T47D (cell line): ENCODE measurements at places on chromosomes 6 and 20.

- no peak for DNase-seq
Observed at GRCh38 chr6:49548613-49549304, 1.7 kb upstream of the C6orf141 start.

DNA sequence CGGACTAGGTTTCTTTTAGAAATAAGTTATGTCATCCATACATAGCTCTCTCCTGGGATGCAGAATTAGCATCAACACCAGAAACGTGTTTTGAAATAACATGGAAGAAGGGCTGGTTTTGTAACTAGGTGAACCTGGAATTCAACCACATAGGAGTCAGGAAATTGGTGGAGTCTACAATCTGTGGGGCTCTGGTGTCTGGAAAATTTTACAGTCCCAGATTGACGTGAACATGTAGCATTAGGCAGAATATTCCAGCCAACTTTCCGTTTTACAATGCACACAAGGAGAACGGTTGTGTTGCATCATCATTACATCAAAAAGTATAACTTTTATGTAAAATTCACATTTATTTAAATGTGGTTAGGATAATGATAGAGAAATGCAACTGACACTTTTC, 1.9 kb downstream of the KCNQ5 start:
- DNase-seq, result no peak

- peak; percentile 50 for DNase-seq
Observed at GRCh38 chr6:135438907-135439535, 58.5 kb downstream of the AHI1 start.

GRCh38 chr6:7048894-7049293, 58.9 kb upstream of the RREB1 start:
- DNase-seq, result no peak

GRCh38 chr6:113854531-113855499, 2.3 kb upstream of the MARCKS start:
- no peak for DNase-seq

DNA sequence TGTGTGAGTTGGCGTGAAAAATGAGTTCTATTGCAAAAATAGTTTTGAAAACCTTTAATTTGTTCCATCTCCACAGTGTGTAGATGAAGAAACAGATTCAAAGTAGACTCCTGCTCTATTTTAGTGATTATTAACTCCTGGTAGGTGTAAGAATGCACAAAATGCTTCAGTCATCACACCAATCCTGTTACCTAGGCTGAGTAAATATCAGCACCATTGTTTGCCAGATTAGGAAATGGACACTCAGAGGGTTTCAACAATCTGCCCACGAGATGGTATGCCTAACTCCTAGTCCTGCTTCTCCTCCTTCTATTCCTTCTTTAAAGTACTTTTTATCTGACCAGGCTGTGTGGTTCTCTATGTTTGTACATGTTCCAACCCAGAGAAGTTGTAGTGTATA, 108.9 kb upstream of the AHI1 start:
- DNase-seq, result no peak

- DNase-seq, result no peak
Observed at GRCh38 chr6:147986846-147987245, 355.8 kb upstream of the SASH1 start.

DNA sequence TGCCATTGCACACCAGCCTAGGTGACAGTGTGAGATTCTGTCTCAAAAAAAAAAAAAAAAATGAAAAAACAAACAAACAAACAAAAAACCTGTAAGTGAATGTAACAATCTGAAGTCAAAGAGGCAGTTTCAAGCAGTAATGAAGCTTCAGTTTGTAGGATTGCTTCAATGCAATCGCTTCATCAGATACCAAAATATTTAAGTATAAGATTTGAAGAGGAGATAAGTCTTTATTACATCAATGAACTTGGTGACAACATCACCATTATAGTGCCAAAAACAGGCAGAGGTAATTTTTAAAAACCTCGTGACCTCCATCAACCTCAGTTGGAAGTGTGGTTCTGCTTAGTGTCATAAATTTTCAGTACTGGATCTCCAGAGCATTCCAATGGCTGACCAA, 74.7 kb downstream of the MYLK4 start:
- DNase-seq, result no peak

DNA sequence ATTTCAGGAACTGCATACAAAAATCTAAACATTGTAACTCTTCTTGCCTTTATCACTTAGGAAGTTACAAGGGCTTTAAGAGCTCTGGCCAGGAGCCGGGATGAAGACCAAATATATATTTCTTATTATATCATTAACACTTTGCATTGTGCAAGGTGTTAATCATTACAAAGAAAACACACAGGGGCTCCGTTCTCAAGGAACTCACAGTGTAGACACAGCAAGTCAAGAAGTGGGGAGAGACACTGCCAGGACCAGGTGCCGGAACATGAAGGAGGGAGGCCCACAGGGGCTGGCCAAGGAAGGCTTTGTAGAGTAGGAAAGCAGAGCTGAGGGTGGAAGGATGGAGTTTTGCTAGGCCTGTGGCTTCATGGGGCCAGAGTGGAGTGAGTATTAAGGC, 17.4 kb downstream of the ITPR3 start:
- DNase-seq, result no peak

DNA sequence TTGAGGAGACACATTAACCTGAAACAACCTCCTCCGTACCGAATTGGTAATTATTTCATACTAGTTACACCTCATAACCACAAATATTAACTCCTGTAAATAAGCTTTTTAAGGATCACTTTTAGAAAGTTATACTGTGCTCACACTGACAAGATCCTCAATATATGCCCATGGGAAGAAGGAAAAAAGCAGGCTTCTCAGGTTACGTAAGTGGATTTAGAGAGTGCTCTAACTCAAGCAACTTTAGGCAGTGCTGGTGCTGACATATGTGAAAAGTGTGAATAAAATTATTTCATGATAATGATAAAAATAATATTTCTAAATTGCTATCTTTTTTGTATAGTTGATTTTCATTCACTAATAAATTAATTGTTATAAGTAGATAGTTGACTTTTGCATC, 76.1 kb downstream of the PRKN start:
- no peak for DNase-seq

GRCh38 chr6:134810402-134810801, 139.5 kb downstream of the ALDH8A1 start:
- no peak for DNase-seq

DNA sequence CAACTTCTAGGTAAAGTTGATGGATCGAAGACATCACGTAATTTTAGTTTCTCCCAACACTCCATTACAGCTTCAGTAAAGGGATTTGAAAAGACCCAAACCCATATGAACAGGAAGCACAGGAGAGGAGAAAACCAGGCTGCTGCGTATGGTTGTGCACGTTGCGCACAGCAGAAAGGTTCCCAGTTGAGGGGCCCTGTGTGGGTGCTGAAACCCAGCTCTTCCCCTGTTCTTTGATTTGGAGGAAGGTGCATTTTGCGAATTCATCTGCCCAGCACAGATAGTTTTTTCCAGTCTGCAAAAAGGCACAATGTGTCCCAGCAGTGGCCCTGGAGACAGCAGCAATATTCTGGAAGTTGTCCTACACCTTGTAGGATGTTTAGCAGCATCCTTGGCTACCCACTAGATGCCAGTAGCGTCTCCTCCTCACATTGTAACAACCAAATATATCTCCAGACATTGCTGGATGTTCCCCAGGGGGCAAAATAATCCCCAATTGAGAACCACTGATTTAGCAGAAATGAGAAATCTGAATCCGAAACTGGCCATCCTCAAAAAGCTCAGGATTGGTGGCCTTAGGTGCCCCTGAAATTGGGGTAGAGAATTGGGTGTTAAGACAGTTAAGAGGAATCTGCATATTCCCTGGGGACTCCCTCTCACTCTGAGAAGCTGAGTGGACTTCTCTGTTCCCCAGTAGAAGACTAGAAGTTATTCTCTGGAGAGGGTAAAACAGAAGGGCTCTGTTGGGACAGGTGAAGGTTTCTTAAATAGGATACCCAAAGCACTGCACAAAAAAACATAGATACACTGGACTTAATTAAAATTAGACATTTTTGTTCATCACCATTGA, 12.2 kb downstream of the SUN5 start:
- no peak for DNase-seq

DNA sequence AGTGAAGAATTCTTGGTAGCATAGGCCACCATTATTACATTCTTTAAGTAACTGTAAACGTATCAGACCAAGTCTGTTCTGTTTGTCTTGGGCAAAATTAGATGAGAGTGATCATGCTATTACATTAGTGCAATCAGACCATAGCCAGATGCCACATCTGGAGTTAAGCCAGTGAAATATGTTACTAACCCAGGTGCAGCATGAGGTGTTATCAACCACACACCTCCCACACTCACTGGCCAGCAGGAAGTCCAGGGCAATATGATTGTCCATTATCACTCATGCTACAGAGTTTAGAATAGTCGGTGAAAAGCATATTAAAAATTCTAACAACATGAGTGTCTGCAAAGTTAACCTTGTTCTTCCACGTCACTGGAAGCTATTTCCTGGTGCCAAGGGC, 174.7 kb upstream of the PROKR2 start:
- DNase-seq, result no peak

- DNase-seq, result no peak
Observed at GRCh38 chr6:55405474-55406235, 78.4 kb downstream of the GFRAL start.

DNA sequence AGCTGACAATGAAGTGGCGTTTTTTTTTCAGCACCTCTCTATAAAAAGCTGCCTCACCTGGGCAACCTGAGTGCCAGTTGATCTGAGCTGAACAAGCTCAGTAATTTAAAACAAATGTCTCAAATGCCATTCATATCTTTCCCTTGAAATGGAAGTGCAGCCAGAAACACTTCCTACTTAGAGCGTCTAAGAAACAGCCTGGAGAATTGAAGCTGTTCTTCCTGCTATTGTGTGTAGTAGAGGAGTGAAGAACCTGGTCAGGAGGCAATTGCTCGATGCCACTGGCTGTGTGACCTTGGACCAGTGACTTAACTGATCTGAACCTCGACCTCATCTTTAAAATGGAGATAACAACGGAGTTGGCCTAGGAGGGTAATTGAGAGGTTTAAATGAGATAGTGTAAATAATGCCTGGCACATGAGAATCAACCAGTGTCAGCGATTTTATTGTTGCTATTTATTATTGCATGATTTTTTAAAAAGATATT, 95.4 kb upstream of the FOXQ1 start:
- DNase-seq, result no peak

GRCh38 chr6:79872986-79873385, 74.4 kb downstream of the ELOVL4 start:
- DNase-seq, result no peak

- DNase-seq, result no peak
Observed at GRCh38 chr6:20309186-20309585, 92.5 kb upstream of the E2F3 start.

DNA sequence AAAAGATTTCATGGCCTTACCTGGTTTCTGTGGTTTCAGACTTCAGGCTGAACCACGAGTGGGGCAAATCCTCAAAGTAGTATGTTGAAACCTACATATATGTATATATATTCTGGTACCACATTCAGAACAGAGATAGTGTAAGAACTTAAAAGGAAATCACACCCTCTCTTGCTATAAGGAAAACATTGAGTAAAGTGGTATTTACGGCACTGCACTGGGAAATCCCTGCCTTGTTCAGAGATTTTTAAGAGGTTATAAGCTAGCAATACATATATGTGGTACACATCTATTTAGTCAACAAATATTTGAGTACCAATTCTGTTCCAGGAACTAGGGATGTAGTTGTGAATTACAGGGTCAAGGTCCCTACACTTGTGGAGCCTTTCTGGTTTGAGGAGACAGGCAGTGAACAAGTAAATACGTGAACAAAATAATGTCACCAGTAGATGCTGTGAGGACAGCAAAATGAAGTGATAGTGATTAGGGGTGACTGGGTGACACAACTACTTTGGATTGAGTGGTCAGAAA, 1.7 kb downstream of the TM9SF4 start:
- no peak for DNase-seq

DNA sequence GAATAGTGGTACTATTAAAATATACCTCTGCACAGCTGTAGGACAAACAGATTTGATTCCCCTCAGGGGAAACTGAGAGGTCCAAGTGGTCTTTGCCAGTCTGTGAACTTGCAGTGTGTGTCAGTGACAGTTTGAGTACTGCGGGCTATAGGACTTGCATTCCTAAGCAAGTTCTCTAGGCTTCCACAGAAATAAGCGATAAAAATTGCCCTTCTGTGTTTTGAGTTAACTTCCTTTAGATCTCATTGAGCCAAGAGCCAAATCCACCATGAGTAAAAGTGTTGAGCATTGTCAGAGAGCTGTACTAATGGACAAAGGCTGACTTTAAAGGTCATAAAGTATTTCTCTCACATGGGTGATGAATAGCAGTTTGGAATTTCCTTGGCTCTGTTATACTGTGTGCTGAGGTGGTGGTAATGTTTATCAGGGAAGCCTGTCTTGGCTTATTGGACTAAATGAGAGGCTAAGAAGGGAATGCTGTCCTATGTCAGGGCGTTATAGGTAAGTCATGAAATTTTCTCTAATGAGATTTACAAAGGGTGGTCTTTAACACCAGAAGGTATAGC, 122.6 kb upstream of the MAP3K7 start:
- no peak for DNase-seq

GRCh38 chr6:32194825-32195651, 2.6 kb upstream of the GPSM3 start:
- DNase-seq, result no peak
